ENCODE measurements at places on chromosomes 6 and 20.

DNA sequence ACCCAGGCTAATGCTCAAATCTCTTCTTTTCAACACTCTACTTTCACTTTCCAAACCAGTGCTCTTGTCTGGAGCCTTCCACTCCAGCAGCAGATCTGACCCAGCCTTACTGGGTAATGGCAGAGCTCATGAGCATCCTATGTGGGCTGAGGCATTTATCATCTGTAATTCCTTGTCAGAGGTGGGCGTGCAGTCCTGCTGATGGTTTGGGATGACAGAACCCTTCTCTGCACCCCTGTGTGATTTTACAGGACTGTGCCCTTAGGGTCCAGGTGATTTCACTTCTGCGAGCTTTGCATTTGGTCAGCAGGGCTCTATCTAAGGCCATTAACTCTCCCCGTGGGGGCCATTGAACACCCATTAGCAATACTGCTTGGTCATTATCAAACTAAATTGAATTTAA lies 55.4 kb downstream of the LAMA4 start:
- DNase-seq = peak; percentile 67

- no peak for DNase-seq
Observed at GRCh38 chr6:114292431-114292830, 50.4 kb downstream of the HS3ST5 start.

DNA sequence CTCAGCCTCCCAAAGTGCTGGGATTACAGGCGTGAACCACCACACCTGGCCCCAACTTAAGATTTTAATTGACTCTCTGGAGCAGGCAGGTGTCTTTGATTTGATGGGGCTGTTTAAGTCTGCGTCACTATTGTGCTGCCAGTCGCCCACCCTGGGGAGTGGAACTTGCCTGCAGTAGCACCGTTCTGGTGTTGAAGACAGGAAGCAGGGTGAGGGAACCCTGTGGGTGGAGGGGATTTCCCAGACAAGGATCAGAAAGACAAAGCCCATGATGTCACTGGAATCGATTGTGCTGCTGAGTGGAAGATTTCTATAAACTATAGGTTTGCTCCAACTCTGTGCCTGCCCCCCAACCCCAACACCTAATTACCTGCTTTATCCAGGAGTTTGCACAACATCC lies 11.0 kb downstream of the ALDH8A1 start:
- no peak for DNase-seq

GRCh38 chr6:169045486-169045885 lies 208.2 kb downstream of the THBS2 start:
- no peak for DNase-seq

- DNase-seq = no peak
Observed at GRCh38 chr6:10556589-10556988, 35.4 kb downstream of the GCNT2 start.

All from SK-N-SH (cell line).